Mucosa of gallbladder (tissue), 1 donor: ENCODE measurements at places on chromosomes 5 and 9. TPM values are rescaled to one million over a fixed set of nuclear protein-coding genes. Genes with fewer than 3 reads are reported as not detected.

Gene FBLL1
- total RNA-seq, result 0.23 TPM

Gene ADAMTS16
- 0.78 TPM for total RNA-seq

Gene FAM221B
- not detected for total RNA-seq

Gene HOMER1
- 6.0 TPM for total RNA-seq

Gene SCGB3A1
- 1.3 TPM for total RNA-seq

Gene SH2D3C
- total RNA-seq, result 9.1 TPM

Gene GPRIN1
- total RNA-seq, result 1.1 TPM

Gene SH3RF2
- 106 TPM for total RNA-seq

Gene MVB12B
- 13.3 TPM for total RNA-seq

Gene ENTPD2
- total RNA-seq, result 41.1 TPM

Gene TAF11L5
- total RNA-seq, result not detected

Gene C8G
- 110 TPM for total RNA-seq

Gene ZNF354C
- total RNA-seq, result 6.9 TPM

Gene GRXCR2
- not detected for total RNA-seq

Gene IFNB1
- not detected for total RNA-seq

Gene SLC46A2
- total RNA-seq, result 0.14 TPM

Gene CBY3
- total RNA-seq, result not detected

Gene CER1
- not detected for total RNA-seq

Gene UBQLN1
- 101 TPM for total RNA-seq

Gene C9
- 1.0 TPM for total RNA-seq

Gene PCDHB6
- total RNA-seq, result 0.60 TPM

Gene TTC23L
- 1.6 TPM for total RNA-seq

Gene ASTN2
- 4.4 TPM for total RNA-seq

Gene NUDT12
- total RNA-seq, result 25.1 TPM

Gene KLHL3
- 20.3 TPM for total RNA-seq

Gene CANX
- 696 TPM for total RNA-seq

Gene SEMA6A
- total RNA-seq, result 98.1 TPM

Gene NIPAL4
- total RNA-seq, result 0.63 TPM

Gene ALDOB
- 265 TPM for total RNA-seq

Gene CEL
- 11.9 TPM for total RNA-seq

Gene ACTBL2
- total RNA-seq, result not detected

Gene SPINK6
- total RNA-seq, result not detected
